Peyer's patch (tissue), 4 donors: ENCODE measurements at places on chromosomes 13 and 19.

DNA sequence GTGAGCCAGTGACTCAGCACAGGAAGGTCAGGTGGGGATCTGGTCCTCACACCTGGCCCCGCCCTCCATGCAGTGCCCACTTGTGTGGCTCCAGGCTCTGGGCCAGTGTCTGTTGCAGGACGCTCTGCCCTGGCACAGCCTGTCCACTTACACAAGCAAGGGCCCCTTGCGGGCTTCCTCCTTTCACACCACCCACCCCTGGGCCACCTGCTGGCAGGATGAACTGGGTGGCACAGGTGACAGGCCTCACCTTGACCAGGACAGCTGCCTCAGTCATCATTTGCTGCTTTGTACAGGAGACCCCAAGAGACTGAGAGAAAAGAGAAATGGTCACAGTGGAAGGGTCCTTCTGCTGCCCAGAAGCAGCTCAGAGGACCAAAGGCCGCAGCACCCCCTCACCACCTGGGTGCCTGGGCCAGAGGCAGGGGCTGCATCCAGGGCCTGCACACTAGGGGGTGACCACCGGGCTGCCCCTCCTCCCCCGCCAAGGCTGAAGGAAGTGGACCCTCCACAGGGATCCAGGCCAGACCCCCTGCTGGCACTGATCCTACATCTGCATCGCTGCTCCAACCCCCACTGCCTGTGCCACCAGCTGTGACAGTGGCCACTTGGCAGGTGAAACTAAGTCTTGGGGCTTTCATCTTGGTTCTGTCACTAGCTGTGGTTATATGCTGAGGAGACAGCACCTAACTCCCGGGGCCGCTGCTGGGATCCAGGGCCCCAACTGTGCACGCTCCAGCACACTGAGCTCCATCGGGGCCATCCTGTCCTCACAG lies 110.3 kb downstream of the TUBA3C start:
- H3K4me3 ChIP-seq: no peak overlapping the region
- H3K4me1 ChIP-seq: no peaks in the 10 kb centered on the region
- no peaks in the 10 kb centered on the region for H3K27me3 ChIP-seq

- no peak for DNase-seq
- no peaks in the 10 kb centered on the region for H3K27me3 ChIP-seq
- H3K4me3 ChIP-seq: no peak overlapping the region
Measured at GRCh38 chr13:40813667-40814454, 24.4 kb downstream of the SLC25A15 start.

- no peaks in the 10 kb centered on the region for H3K36me3 ChIP-seq
- H3K27ac ChIP-seq: no peak overlapping the region
- H3K4me1 ChIP-seq: no peaks in the 10 kb centered on the region
- no peak overlapping the region for H3K4me3 ChIP-seq
- no peak for DNase-seq
- H3K27me3 ChIP-seq: no peaks in the 10 kb centered on the region
Measured at GRCh38 chr13:52447815-52448552, 2.5 kb downstream of the VPS36 start.

DNA sequence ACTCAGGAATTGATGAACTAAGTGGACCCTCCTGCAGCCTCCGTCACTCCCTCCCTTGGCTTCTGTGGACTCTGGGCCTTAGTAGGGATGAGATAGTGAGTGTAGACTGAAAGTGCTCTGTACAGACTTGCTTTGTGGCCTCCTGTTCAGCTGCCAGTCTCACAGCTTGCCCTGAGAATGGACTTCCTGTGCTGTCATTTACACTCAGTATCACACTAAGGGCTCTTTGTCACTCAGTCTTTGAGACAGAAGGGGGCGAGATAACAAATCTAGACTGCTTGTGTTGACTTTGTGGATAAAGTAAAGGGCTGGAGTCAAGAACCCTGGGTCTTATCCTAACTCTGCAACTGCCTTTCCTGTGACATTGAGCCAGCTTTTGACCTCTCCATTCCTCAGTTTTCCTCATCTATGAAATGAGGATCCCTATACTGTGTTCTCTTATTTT lies 21.0 kb upstream of the SPRY2 start:
- peaks cover 14% of the 10 kb centered on the region for H3K4me1 ChIP-seq
- H3K4me3 ChIP-seq: no peak overlapping the region
- peak overlapping the region; percentile 40 for H3K27ac ChIP-seq

- H3K4me1 ChIP-seq: peaks cover 15% of the 10 kb centered on the region
- no peak overlapping the region for H3K4me3 ChIP-seq
- DNase-seq: no peak
- H3K36me3 ChIP-seq: no peaks in the 10 kb centered on the region
Measured at GRCh38 chr19:54207676-54207982, 7.0 kb downstream of the RPS9 start.

DNA sequence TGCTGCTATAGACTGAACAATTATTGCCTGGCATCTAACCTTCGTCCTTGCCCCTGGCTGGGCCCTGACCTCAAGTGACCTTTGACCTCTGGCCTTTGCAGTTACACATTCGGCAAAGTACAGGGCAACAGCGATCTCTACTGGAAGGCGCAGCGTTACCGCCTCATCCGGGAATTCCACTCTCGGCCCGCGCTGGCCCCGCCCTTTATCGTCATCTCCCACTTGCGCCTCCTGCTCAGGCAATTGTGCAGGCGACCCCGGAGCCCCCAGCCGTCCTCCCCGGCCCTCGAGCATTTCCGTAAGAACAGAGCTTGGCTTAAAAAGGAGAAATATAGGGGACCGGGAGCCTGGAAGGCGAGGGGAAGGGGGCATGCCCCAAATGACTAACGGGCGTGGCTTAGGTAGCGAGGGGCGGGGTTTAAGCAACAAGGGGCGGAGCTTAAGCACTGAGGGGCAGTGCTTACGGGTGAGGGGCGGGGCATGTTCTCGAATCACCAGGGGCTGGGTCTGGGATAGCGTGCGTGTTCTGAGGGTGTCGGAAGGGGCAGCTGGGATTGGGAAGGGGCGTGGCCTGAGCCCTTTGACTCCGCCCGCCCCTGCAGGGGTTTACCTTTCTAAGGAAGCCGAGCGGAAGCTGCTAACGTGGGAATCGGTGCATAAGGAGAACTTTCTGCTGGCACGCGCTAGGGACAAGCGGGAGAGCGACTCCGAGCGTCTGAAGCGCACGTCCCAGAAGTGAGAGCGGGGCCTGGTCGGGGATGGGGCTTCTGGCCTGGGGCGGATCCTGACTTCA lies 52.7 kb downstream of the TRPM4 start:
- H3K27me3 ChIP-seq: no peaks in the 10 kb centered on the region
- H3K4me3 ChIP-seq: peak overlapping the region; percentile 11
- no peaks in the 10 kb centered on the region for H3K4me1 ChIP-seq
- H3K27ac ChIP-seq: no peak overlapping the region
- H3K36me3 ChIP-seq: no peaks in the 10 kb centered on the region

GRCh38 chr19:38920602-38921419 lies 8.8 kb upstream of the CCER2 start:
- no peaks in the 10 kb centered on the region for H3K4me1 ChIP-seq
- DNase-seq: no peak
- no peak overlapping the region for H3K4me3 ChIP-seq
- no peaks in the 10 kb centered on the region for H3K27me3 ChIP-seq

- H3K27ac ChIP-seq: no peak overlapping the region
- H3K36me3 ChIP-seq: no peaks in the 10 kb centered on the region
- no peak for DNase-seq
- H3K4me3 ChIP-seq: no peak overlapping the region
Measured at GRCh38 chr13:41025518-41025917, 6.4 kb upstream of the ELF1 start.

GRCh38 chr13:46535825-46536224 lies 17.1 kb upstream of the LRCH1 start:
- no peaks in the 10 kb centered on the region for H3K4me1 ChIP-seq
- no peak overlapping the region for H3K4me3 ChIP-seq
- no peak for DNase-seq
- H3K36me3 ChIP-seq: no peaks in the 10 kb centered on the region

GRCh38 chr19:16778796-16779411 lies 50.3 kb upstream of the SIN3B start:
- peak; percentile 68 for DNase-seq
- H3K27me3 ChIP-seq: no peaks in the 10 kb centered on the region
- no peaks in the 10 kb centered on the region for H3K36me3 ChIP-seq
- no peak overlapping the region for H3K27ac ChIP-seq

GRCh38 chr13:30796631-30797601 lies 61.6 kb downstream of the ALOX5AP start:
- H3K36me3 ChIP-seq: no peaks in the 10 kb centered on the region
- no peak for DNase-seq
- H3K4me1 ChIP-seq: peaks cover 5% of the 10 kb centered on the region
- H3K4me3 ChIP-seq: no peak overlapping the region

DNA sequence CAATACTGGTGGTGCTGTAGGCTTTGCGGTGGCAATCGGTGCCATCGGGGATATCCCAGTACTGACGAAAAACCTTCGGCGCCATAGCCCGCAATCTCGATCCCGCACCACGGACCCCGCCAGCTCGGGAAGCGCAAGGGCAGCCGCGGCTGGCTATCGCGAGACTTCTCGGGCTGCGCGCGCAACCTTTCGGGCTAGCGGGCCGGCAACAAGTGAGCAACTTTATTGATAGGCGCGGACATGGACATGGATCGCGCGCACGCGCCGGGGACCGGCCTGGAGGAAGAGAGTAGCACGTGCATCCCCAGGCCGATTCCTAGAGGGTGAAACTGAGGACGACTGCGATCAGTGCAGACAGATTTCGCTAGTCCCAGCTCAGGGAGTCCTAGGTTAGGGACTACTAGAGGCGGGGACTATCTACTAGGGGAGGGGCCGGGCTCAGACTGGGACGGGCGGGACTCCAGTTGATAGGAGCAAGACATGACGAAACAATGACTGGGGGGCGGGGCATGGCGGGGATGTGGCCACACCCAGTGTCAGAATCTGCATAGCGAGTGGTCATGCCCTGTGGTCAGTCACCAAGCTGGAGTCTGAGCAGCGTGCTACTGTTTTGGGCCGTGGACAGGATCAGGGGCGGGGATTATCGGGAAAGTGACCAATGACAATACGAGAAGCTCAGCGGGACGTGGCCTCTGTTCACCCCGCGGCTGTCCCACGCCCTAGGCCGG lies at the start of gene NDUFA11:
Gene NDUFA11 (minus strand): TSS at position 167 of the 728 bp plus-strand sequence. CDS start 82 bp downstream, at position 85.
- H3K4me3 ChIP-seq: peak within 1 kb of the TSS; percentile 89
- no peaks in the 10 kb centered on the region for H3K27me3 ChIP-seq
- peak; percentile 99 for DNase-seq
- H3K4me1 ChIP-seq: peaks cover 9% of the 10 kb centered on the region

DNA sequence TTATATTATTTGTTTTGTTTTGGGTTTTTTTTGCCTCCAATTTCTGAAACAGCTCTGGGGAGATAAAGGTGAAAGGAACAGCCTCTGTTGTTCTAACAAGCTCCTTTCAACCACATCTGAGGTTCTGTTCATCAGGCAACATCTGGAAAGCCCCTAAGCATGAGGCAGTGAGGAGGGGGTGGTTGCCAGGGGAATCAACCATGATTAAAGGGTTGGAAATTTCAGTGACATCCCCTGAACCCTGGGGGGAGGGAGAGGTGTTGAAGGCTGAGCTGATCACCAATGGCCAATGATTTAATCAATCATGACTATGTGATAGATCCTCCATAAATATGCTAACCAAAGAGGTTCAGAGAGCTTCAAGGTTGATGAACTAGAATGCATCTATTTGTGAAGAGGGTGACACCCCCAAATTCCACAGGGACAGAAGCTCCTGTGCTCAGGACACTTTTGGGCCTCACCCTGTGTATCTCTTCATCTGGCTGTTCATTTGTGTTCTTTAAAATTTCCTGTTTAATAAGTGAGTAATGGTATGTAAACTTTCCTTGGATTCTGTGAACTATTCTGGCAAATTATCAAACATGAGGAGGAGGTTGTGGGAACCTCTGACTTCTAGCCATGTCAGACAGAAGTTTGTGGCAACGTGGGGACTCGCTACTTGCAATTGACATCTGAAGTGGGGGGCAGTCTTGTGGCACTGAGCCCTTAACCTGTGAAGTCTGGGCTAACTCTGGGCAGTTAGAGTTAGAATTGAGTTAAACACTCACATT lies 221.3 kb downstream of the NHLRC3 start:
- no peak overlapping the region for H3K27ac ChIP-seq
- no peak for DNase-seq
- H3K4me3 ChIP-seq: no peak overlapping the region
- H3K27me3 ChIP-seq: no peaks in the 10 kb centered on the region
- no peaks in the 10 kb centered on the region for H3K36me3 ChIP-seq

- H3K27me3 ChIP-seq: no peaks in the 10 kb centered on the region
- peaks cover 25% of the 10 kb centered on the region for H3K4me1 ChIP-seq
- DNase-seq: no peak
- no peaks in the 10 kb centered on the region for H3K36me3 ChIP-seq
- H3K4me3 ChIP-seq: no peak overlapping the region
Measured at GRCh38 chr13:50518131-50518530, 325.4 kb downstream of the DLEU7 start.

DNA sequence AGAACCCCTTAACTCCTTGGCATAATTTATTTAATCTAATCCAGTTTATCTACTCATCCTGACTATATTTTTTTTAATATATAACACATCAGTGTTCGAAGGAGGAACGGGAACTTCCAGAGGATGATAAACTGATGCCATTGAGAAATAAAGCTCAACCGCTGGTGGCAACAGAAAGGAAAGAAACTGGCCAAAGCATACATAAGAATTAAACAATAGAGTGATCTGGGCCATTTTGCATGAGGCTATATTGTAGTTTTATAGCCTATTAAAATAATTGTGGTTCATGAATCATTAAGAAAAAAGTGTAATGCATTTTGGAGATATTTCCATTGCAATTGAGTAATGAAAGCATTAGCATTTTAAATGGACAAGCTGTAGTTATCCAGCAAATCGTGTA lies 94.2 kb downstream of the FRY start:
- H3K27me3 ChIP-seq: no peaks in the 10 kb centered on the region
- no peak overlapping the region for H3K4me3 ChIP-seq
- H3K4me1 ChIP-seq: no peaks in the 10 kb centered on the region
- H3K36me3 ChIP-seq: no peaks in the 10 kb centered on the region
- DNase-seq: no peak

GRCh38 chr13:27712421-27712820 lies 79.9 kb upstream of the GSX1 start:
- peak; percentile 25 for DNase-seq
- no peaks in the 10 kb centered on the region for H3K27me3 ChIP-seq
- H3K27ac ChIP-seq: no peak overlapping the region
- H3K36me3 ChIP-seq: no peaks in the 10 kb centered on the region
- H3K4me3 ChIP-seq: no peak overlapping the region
